Muscle of leg (tissue), 16 donors: ENCODE measurements at places on chromosomes 3 and 15. TPM values are rescaled to one million over a fixed set of nuclear protein-coding genes. Genes with fewer than 3 reads are reported as not detected.
A peak's percentile ranks its signal among the peaks of the same experiment; 100 is the strongest.

DNA sequence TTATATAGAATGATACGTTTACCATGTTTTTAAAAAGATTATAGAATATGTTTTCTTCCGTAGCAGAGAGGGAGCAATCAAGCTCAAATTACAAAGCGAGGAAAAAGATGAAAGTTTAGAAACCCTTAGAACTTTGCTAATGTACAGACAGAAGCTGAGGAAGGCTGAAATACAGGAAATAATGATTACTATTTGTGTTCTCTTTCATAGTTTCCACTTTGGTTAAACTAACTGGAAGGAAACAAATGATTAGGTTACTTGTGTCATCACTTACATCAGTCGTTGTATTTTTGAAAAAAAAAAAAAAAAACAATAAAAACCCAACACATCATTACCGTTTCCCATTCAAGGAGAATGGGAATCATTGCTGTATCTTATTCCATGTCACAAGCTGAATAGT lies 337.8 kb upstream of the CBLB start:
- peak; percentile 67 for DNase-seq

GRCh38 chr15:86061581-86061980 lies 18.1 kb upstream of the AGBL1 start:
- DNase-seq = peak; percentile 85

DNA sequence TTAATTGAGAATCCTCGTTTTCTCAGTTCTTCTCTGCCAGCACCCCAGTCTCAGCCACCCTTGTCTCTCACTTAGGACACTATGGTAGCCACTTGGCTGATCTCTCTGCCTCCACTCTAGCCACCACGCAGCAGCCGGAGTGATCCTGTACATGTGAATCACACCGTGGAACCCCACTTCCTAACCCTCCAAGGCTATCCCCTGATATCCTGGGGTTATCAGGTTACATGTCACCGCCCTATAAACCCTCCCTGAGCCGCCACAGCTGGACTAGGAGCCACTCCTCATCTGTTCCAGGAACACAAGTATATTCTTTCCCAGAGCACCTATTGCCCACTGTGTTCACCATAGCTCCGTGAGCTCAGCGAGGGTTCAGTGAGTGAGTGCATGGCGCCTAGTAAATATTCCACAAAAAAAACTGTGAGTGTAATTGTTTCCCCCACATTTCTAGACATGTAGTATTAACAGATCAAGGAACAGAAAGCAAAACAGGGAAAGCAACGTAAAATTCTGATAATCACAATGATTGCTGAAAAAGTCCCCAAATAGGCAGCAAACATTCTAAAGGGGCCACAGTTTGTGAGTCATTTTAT lies 661 bp upstream of the PARP14 start:
- DNase-seq = peak; percentile 36

DNA sequence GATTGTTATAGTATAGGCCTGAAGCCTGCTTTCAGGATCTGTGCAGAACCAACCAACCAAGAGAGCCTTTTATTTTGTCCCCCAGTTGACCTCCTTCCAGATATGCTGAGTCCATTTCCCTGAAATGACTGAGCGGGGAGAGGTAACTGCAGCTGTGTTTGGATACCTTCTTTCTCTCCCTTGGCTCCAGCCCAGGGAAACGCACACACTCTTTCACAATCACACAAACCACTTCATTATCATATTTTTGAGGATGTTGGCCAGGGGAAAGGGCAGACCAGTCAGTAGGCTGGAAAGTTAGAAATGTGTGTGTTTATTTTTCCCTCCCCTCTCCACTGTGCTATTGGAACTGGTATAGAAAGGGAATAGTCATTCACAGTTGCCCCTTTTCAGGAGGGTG lies 417.7 kb upstream of the TBL1XR1 start:
- DNase-seq = peak; percentile 88

DNA sequence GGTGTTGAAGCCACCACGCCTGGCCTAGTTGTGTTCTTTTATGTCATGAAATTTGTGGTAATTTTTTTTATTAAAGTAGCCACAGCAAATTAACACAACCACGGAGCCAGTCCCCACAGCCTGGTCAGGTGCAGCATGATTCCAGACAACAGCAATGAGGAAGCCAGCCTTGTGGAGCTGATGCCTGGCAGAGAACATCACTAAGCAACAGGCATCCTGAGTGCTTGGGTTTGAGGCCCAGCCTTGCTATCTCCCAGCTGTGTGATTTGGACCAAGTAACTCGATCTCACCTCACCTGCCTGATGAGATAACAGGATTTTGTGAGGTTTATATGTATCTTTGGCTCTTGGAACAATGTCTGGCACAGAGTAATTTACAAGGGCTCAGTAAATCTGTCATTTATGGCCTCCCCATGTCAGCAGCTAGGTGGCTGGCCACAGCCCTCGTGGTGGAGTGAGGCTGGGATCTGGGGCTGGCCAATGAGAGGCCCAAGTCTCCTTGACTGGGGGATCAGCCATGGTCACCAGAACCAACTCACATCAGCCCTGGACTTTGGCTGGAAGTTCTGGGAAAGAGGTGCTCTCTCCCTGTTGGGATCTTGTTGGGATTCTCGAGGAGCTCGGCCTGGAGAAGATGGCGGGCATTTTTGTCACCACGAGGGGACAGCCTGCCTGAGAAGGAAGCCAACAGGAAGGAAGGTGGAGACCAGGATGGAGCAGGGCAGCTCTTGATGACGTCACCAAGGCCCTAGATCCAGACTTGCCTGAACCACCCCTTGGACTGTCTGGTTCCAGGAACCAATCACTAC lies 22.8 kb upstream of the FLNB start:
- no peak for DNase-seq

PRR23C gene
- polyA plus RNA-seq = not detected

FBXO22 gene
- polyA plus RNA-seq = 19.5 TPM

FAM98B gene
- 27.9 TPM for polyA plus RNA-seq

TTLL13 gene
- not detected for polyA plus RNA-seq
